ENCODE measurements at places on chromosomes 7 and 10.

GRCh38 chr10:129381741-129382140 lies 85.3 kb upstream of the MGMT start:
- DNase-seq: no peak

GRCh38 chr7:107744345-107744750 lies 406 bp downstream of the CBLL1 start:
- DNase-seq: peak; percentile 58

- DNase-seq: no peak
Measured at GRCh38 chr7:113431406-113431805, 313.1 kb upstream of the SMIM30 start.

GRCh38 chr7:23696916-23697441 lies 13.0 kb upstream of the STK31 start:
- peak; percentile 30 for DNase-seq

GRCh38 chr10:53646525-53646924 lies 873.9 kb upstream of the MBL2 start:
- no peak for DNase-seq

GRCh38 chr7:17207220-17207619 lies 91.2 kb upstream of the AHR start:
- no peak for DNase-seq

DNA sequence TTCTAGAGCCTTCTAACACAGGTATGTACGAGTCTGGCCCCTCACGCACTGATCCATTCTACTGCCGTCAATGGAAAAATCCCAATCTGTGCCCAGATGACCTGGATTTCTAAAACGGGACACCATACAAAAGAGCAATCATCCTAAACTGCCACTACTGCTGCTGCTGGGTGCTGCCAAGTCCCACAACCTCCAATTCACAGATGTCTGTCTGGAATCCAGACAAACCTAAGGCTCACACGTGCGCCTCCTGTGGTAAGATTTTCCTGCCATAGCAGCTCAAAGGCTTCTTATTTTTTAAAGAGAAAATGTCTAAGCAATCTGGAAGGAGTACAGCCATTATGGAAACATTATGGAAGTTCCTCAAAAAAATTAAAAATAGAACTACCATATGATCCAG lies 40.9 kb downstream of the JCAD start:
- DNase-seq: no peak

DNA sequence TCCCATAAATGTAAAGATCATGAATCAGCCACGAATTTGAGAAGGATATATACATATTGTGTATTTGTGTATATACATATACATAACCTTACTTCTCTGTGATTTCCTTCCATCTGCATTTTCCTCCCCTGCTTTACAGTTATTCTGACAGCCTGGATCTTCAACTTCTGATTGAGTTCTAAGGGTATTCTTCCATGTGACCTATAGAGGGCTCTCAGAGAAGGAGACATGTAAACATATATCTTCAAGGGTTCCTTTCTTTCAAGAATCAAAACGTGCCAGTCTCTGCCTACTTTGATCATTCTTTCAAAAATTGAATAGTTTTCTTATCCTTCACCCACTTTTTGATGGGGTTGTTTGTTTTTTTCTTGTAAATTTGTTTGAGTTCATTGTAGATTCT lies 453.7 kb upstream of the POT1 start:
- DNase-seq: no peak

- DNase-seq: no peak
Measured at GRCh38 chr10:7901256-7901655, 83.0 kb downstream of the TAF3 start.

DNA sequence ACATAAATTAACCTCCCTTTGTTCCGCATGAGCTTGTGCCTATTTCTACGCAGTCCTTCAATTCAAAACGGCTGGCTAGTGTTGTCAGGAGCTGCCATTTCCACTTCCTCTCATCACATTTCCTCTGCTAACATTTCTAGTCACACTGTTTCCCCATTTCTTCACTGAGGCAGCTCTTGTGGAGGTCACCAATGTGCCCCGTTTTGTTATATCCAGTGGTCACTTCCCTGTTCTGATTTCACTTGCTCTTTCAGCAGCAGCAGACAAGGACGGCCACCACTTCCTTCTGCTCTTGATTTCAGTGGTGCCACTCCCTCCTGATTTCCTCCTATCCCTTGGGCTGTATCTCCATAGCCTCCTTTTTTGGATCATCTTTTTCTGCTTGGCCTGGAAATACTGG lies 64.8 kb upstream of the SEC61G start:
- DNase-seq: no peak

- DNase-seq: peak; percentile 39
Measured at GRCh38 chr7:147809786-147810185, 780.8 kb upstream of the C7orf33 start.

DNA sequence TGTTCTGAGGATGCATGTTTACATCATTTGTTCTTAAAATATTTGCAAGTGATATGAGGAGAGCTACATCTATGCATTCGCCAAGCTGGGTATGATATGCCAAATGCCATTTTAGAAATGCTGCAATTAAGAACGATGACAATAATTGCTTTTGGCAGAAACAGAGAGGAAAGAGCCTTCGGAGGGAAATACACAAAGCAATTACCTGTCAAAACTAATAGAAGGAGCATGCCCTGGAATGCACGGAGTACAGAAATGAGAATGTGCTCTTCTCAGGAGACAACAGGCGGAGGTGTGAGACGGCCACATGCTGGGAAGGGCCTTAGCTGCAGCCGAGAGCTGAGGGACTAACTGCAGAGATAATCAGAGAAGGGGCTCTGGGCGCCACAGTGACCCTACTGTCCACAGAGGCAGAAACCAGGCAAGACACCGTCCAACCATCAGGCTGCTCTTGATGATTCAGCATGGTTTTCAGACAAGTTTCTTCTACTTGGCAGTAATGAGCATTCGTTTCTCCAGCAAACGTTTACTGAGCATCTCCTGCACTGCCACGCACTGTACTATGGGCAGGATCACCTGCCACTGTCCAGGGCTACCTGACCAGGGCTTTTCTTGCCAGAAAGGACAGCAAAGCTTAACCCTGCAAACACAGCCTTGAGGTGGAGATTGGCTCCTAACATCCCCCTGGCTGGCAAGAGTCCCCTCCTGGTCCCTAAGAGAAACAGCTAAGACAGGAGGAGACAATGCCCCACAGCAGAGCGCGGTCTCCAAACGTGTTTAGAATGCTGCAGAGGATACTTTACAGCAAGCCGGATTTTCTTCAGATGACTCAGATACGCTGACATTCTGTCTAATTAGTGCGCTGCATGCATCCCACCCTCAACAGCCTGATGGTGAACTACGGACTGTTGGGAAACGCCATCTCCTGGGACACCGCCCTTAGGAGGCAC lies 18.1 kb downstream of the VIPR2 start:
- no peak for DNase-seq

DNA sequence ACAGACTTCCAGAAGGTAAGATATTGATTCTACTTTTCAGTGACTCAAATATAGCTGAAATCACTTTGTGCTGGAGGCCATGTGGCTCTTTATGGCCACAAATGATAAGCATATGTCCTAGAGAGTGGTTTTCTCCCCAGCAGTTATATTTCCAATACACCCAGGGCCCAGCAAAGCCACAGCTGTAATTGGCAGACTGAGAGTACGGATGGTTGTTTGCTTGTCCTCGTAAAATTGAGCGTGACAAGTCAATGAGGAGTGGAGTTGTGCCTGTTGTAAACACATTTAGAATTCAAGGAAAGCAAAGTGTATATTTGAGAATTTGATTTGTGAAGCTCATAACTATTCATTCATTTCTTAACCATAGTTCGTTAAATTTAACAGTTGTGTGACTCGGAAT lies 201.8 kb downstream of the LHFPL3 start:
- peak; percentile 20 for DNase-seq

DNA sequence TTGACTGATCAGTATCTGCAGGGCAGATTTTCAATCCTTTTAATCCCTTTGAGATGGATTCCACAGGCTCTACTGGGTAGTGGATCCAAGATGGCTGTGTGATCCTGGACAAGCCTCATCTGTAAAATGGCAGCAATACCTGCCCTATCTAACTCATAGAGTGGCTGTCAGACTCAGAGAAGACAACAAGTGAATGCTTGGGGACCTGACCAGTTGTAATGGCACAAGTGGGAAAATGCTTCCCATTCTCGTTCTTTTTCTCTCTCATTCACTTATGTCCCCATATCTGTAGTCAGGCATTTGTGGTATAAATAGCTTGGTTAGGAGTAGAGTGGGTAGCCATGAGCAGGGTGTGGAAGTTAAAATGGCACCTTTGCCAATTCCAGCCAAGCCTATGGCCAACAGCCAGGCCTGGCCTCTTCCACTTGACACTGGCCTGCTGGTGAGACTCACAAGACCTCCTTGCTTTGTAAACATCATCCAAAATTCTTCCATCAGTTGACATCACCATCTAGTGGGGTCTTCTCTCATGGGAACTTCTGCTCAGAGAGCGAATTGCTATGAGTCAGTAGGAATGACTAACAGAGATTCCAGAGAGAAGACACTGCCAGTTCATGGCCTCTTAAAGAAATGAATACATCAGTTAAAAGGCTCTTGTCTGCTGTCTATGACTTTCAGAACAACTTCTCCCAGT lies 150.1 kb downstream of the PLPP4 start:
- DNase-seq: no peak

DNA sequence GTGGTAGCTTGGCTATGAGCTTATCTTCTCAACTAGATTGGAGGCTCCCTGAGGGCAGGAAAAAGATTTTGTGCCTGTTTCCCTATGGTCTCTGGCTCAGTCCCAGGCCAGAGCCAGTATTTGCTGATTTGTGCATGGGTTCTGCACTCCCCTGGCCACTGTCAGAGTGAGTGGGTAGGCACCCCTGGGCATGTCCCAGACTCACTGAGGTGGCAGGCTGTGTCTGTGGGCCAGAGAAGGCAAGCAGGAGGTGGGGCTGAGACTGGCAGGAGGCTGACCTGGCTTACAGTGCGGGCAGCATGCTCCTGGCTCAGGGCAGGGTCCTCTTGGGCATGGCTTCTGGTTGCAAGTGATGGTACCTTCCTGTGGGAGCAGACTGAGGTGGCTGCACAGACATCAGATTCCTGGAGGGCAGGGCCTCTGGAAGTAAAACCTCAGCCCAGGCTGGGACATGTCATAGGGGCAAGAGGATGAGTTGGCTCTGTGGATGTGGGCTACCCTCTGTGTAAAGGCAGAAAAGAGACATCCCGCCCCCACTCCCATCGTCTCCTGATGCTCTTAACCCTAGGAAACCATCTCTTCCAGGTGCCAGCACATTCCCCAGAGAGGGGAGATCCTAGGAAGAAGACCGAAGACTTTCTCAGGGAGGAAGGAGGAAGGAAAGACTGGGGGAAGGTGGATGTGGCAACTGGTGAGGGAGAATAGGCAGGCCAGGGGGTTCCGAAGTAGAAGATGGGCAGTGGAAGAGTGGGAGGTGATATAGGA lies 4.3 kb downstream of the KCP start:
- DNase-seq: no peak

DNA sequence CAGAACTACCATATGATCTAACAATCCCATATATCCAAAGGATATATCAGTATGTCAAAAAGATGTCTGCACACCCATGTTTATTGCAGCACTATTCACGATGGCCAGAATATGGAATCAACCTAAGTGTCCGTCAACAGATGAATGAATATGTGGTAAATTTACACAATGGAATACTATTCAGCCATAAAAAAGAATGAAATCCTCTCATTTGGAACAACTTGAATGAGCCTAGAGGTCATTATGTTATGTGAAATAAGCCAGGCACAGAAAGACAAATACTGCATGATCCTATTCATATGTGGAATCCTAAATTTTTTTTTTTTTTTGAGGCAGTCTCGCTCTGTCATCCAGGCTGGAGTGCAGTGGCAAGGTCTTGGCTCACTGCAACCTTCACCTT lies 6.3 kb upstream of the CFAP70 start:
- DNase-seq: no peak

GRCh38 chr7:18496341-18496700 lies 772 bp downstream of the HDAC9 start:
- DNase-seq: no peak

DNA sequence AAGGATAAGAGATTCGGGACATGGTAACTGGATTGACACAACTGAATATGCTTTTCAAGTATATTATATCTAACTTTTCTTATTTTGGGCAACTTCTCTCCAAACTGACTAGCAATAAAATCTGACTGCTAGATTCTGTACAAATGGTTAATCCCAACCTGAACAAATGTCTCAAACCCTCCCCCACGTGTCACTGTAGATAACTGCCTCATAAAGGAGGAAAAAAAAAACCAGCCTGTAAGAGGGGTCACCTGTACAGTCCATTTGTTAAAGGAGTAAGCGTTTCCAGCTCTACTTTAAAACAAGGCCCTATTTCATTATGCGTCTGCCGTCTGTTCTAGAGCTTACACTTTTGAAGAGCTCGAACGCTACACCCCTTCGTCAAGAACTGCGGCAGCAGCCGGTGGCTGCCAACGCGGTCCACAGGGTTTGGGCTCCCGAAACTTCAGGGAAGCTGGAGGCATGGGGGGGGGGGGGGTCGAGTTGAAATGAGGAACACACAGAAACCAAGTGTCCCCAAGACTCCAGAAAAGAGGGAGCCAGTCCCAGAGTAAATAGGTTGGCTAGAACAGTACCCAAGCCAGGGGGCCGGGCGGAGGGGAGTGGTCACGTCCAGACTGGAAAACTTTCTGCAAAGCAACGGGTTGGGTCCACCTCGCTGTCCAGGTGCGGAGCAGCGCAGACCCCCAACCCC lies 492 bp downstream of the COG5 start:
- no peak for DNase-seq

GRCh38 chr10:97012470-97012869 lies 173.3 kb downstream of the SLIT1 start:
- no peak for DNase-seq

DNA sequence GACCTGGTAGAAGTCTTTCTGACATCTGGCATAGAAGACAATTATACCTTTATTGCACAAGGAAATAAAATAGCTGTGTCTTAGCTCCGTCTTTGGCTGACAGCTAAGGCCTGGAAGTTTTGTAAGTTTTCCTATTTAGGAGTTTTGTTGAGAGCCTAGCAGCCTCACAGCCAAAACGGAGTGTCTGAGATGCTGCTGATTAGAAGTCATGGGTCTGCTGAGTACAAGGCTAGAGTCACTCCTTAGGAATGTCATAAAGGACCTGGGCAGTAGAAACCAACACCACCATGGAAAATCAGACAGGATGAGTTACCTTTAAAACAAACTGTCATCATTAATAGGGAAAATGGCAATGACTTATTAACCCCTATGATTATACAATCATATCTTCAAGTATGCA lies 442.5 kb downstream of the KCNMA1 start:
- no peak for DNase-seq

GRCh38 chr10:11655836-11656235 lies 44.4 kb upstream of the USP6NL start:
- no peak for DNase-seq

DNA sequence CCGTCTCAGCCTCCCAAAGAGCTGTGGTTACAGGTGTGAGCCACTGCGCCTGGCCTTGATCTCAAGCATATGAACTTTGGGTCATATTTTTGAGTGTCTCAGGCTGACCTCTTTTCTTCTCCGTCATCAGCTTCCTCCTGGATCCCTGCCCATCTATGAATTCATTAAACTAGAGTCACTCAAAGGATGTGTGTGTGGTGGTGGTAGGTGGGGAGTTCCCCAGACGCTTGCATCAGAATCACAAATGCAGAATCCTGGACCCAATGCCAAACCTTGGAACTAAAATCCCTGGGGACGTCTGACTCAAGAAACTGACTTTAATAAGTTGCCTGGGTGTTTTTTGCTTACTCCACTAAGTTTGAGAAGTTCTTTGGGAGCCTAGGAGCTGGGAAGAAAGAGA lies 6.7 kb upstream of the CREB5 start:
- no peak for DNase-seq
